ENCODE measurements at places on chromosomes 4 and X.
A peak's percentile ranks its signal among the peaks of the same experiment; 100 is the strongest.

DNA sequence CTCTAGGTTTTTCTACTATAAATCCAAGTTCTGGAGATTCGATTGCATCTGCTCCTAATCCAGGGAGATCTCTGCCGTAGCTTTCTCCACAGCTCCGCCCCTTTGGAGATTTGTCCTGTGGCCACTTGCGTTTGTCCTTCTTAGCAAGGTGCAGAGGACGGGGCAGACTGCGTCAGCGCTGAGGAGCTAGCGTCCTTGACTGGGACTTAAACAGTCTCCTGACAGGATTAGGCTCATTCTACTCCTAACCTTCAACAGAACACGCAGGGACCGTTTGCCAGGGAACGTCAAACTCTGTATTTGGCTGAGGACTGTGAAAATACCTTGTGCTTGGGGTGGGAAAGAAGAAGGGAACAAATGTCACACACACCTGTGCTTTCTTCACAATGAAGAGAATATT is 38.6 kb downstream of the SORBS2 start:
- no peak overlapping the region for H3K27ac ChIP-seq
- H3K4me1 ChIP-seq = no peaks in the 10 kb centered on the region
- H3K36me3 ChIP-seq = no peaks in the 10 kb centered on the region
- H3K27me3 ChIP-seq = no peaks in the 10 kb centered on the region
- no peak overlapping the region for H3K4me3 ChIP-seq

GRCh38 chr4:16732741-16733140 is 165.7 kb downstream of the LDB2 start:
- H3K27me3 ChIP-seq = no peaks in the 10 kb centered on the region
- no peak overlapping the region for H3K4me3 ChIP-seq
- H3K4me1 ChIP-seq = no peaks in the 10 kb centered on the region
- no peak for DNase-seq
- no peak overlapping the region for H3K27ac ChIP-seq

GRCh38 chr4:39353478-39354253 is 12.5 kb downstream of the RFC1 start:
- DNase-seq = peak; percentile 84
- H3K27me3 ChIP-seq = no peaks in the 10 kb centered on the region
- H3K4me3 ChIP-seq = peak overlapping the region; percentile 95
- H3K27ac ChIP-seq = peak overlapping the region; percentile 90
- peaks cover 20% of the 10 kb centered on the region for H3K36me3 ChIP-seq

GRCh38 chrX:37998586-37999262 is 7.6 kb upstream of the SYTL5 start:
- H3K27me3 ChIP-seq = no peaks in the 10 kb centered on the region
- H3K4me3 ChIP-seq = no peak overlapping the region
- H3K36me3 ChIP-seq = no peaks in the 10 kb centered on the region

GRCh38 chr4:157363360-157363759 is 142.8 kb downstream of the GRIA2 start:
- H3K4me3 ChIP-seq = no peak overlapping the region
- no peaks in the 10 kb centered on the region for H3K4me1 ChIP-seq
- no peak for DNase-seq
- H3K27ac ChIP-seq = no peak overlapping the region
- H3K27me3 ChIP-seq = no peaks in the 10 kb centered on the region
- H3K36me3 ChIP-seq = no peaks in the 10 kb centered on the region

DNA sequence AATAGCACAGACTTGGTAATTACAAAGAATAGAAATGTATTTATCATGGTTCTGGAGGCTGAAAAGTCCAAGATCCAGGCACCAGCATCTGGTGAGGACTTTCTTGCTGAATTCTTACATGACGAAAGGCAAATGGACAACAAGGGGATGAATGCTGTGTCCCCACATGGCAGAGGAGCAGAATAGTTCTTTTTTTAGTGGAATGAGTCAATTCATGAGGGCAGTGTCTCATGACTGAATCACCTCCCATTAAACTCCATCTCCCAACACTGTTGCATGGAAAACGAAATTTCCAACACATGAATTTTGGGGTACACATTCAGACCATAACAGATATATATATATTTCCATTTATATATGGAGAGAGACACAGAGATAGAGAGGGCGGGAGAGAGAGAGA is 628.3 kb downstream of the TRIML1 start:
- no peaks in the 10 kb centered on the region for H3K4me1 ChIP-seq
- DNase-seq = no peak
- no peak overlapping the region for H3K4me3 ChIP-seq
- no peaks in the 10 kb centered on the region for H3K36me3 ChIP-seq
- H3K27ac ChIP-seq = no peak overlapping the region
- no peaks in the 10 kb centered on the region for H3K27me3 ChIP-seq

- H3K27ac ChIP-seq = no peak overlapping the region
- H3K27me3 ChIP-seq = no peaks in the 10 kb centered on the region
- no peaks in the 10 kb centered on the region for H3K36me3 ChIP-seq
- no peak for DNase-seq
- no peak overlapping the region for H3K4me3 ChIP-seq
Observed at GRCh38 chr4:182975806-182976205, 58.6 kb upstream of the DCTD start.

- H3K36me3 ChIP-seq = no peaks in the 10 kb centered on the region
- H3K27me3 ChIP-seq = no peaks in the 10 kb centered on the region
- H3K4me3 ChIP-seq = no peak overlapping the region
- H3K27ac ChIP-seq = no peak overlapping the region
- H3K4me1 ChIP-seq = no peaks in the 10 kb centered on the region
- no peak for DNase-seq
Observed at GRCh38 chrX:44731160-44731559, 112.7 kb upstream of the DUSP21 start.

DNA sequence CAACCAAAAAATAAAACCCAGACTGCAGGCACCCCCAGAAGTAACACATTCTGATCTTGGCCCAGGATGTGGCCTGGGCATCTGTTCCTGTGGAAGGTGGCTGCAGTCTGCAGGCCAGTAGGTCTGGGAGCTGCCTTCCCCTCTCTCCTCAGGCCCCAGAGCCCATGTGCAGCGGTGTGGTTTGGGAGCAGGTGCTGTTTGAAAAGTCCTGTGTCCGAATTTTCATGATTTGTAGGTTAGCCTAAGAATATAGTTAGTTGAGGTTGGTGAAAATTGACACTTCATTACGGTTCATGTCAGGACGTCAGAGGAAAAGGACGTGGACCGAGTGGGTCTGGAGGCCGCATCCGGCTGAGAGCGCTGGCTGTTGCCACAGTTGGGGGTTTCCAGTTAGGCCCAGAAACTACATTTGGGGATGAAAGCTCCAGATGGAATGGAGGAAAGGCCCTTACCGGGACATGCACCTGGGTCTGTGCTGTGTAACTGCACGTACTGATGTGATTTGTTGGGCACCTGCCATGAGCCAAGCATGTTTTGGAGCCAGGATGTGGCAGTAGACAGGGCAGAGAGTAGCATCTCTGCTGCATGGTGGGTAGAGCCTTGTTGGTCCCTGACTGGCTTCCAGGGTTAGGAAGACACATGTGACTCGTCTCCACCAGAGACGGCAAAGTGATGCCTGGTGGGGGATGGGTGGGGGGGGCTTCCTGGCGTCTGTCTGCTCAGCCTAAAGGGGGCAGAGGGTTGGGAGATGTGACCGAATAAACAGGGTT is 21.7 kb upstream of the HGFAC start:
- H3K4me1 ChIP-seq = no peaks in the 10 kb centered on the region
- peaks cover 17% of the 10 kb centered on the region for H3K36me3 ChIP-seq
- no peak overlapping the region for H3K27ac ChIP-seq
- H3K27me3 ChIP-seq = no peaks in the 10 kb centered on the region
- no peak for DNase-seq

DNA sequence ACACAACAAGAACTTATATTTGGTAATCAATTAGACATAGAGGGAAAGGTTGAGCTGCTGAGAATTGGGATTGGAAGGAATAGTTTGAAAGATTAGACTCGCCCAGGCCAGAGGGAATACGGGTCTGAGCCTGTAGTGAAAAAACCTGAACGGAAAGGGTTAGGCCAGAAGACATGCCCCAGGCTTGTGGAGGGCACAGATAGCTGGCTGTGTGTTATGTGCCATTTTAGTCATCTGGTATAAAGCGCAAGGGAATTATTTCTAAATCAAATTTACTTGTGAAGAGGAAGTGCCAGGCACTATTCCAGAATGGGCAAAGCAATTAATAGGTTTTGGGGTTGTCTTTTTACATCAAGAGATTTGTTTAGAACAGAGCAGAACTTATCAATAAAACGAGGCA is 187.5 kb upstream of the ANKRD50 start:
- DNase-seq = no peak
- H3K4me1 ChIP-seq = no peaks in the 10 kb centered on the region
- no peaks in the 10 kb centered on the region for H3K36me3 ChIP-seq
- no peaks in the 10 kb centered on the region for H3K27me3 ChIP-seq

- peaks cover 44% of the 10 kb centered on the region for H3K27me3 ChIP-seq
- H3K27ac ChIP-seq = no peak within 1 kb of the TSS
- H3K4me3 ChIP-seq = no peak within 1 kb of the TSS
- peaks cover 10% of the 10 kb centered on the region for H3K4me1 ChIP-seq
- H3K36me3 ChIP-seq = no peaks in the 10 kb centered on the region
Observed at GRCh38 chr4:109302361-109303139, at the start of gene COL25A1. COL25A1 (minus strand) TSS chr4:109302658.

GRCh38 chr4:186134257-186134656 is 29.8 kb downstream of the FAM149A start:
- no peak overlapping the region for H3K27ac ChIP-seq
- no peaks in the 10 kb centered on the region for H3K36me3 ChIP-seq
- H3K27me3 ChIP-seq = peaks cover 2% of the 10 kb centered on the region
- DNase-seq = peak; percentile 20
- H3K4me1 ChIP-seq = no peaks in the 10 kb centered on the region

- H3K4me3 ChIP-seq = no peak overlapping the region
- peak; percentile 15 for DNase-seq
- peak overlapping the region; percentile 66 for H3K27ac ChIP-seq
- H3K27me3 ChIP-seq = peaks cover 5% of the 10 kb centered on the region
- peaks cover 25% of the 10 kb centered on the region for H3K4me1 ChIP-seq
- H3K36me3 ChIP-seq = no peaks in the 10 kb centered on the region
Observed at GRCh38 chr4:145936997-145937901, 1.4 kb downstream of the ZNF827 start.

- no peak overlapping the region for H3K4me3 ChIP-seq
- no peaks in the 10 kb centered on the region for H3K4me1 ChIP-seq
- no peak for DNase-seq
- H3K27me3 ChIP-seq = peaks cover 5% of the 10 kb centered on the region
- no peak overlapping the region for H3K27ac ChIP-seq
Observed at GRCh38 chr4:182968917-182969650, 51.9 kb upstream of the DCTD start.

DNA sequence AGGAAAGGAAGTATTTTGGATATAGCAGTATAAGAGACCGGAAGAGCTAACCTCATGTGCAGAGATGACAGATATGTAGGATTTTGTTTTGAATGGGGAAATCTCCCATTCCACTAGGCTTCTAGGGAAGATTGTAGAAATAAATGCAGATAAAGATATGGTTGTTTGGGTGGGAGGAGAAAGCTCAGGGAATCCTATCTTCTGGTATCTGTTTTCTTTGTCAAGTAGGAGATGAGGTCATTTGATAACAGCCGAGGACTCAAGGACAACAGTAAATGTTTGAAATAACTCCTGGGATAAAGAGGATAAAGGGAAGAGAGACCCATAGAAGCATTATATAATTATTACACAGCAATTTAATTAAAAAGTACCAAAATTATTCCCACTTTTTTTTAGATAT is 24.7 kb upstream of the ZMAT1 start:
- H3K27me3 ChIP-seq = no peaks in the 10 kb centered on the region
- H3K4me1 ChIP-seq = no peaks in the 10 kb centered on the region
- no peak overlapping the region for H3K27ac ChIP-seq
- no peaks in the 10 kb centered on the region for H3K36me3 ChIP-seq
- H3K4me3 ChIP-seq = no peak overlapping the region

GRCh38 chrX:150223176-150224015 is 139.7 kb upstream of the MAMLD1 start:
- no peaks in the 10 kb centered on the region for H3K4me1 ChIP-seq
- no peak overlapping the region for H3K27ac ChIP-seq
- H3K36me3 ChIP-seq = no peaks in the 10 kb centered on the region
- no peaks in the 10 kb centered on the region for H3K27me3 ChIP-seq

Measured in CD4-positive, CD25-positive, alpha-beta regulatory T cell (primary cell).